ENCODE measurements at places on chromosomes 3 and 15.

- DNase-seq, result no peak
Observed at GRCh38 chr3:21718161-21718765, 32.7 kb downstream of the ZNF385D start.

- DNase-seq, result no peak
Observed at GRCh38 chr3:20747741-20748140, 561.7 kb upstream of the SGO1 start.

DNA sequence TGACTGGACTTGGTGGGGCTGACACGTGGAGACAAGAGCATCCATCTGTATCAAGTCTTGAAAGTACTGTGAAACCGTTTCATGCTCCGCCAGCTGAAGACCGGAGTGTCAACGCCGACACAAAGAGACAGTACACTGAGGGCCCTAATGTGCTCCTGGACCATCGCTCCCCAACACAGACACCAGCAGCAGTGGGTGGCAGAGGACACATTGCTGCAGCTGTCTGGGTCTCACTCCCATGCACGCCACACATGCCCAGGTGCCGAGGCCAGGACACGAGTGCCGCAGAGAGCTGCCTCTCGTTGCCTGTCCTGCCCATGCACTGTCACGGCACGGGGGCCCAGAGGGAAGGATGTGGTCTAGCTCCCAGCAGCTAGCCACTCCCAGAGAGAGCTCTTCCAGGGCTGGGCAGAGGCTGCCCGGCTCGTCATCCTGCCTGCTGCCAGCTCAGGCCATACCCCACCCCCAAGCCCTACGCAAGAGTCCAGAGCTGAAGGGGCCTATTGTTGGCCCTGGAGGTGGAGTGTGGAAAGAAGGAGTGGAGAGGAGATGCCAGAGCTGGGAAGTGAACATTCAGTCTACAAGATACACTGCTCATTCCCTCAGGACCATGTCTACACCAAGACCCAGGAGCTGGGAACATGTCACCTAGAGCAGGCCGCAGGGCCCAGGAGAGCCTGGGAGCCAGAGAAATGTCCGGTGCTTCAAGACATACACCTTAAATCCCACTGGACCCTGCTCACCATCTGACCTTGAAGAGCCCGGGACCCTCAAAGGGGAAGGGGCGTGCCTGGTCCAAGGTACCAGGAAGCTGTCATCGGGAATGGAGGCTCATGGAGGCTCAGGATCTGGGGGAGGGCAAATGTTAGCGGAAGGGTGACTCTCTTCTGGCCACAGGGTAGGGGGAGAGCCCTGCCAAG, 7.7 kb downstream of the TNK2 start:
- DNase-seq, result no peak

DNA sequence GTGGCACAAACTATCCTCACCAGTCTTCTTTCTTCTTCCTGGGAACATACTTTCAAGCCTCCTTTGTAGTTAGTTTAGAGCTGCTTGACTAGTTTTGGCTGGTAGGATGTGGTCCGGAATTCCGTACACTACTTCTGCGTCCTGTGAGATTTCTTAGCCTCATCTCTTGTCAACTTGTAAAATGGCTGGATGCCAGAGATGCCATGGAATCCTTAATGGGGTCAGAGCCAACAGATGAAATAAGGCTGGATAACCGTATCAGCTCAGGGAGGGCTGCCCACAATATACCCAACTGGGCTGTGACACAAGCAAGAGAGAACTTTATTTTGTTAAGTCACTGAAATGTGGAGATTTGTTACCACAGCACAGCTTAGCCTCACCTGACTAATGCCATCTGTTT, 466.9 kb upstream of the MDFIC2 start:
- no peak for DNase-seq

- no peak for DNase-seq
Observed at GRCh38 chr3:56314842-56315241, 153.4 kb downstream of the ERC2 start.

Measured in T-helper 22 cell (primary cell).